ENCODE measurements at places on chromosomes 7 and 10. TPM values are rescaled to one million over a fixed set of nuclear protein-coding genes. Genes with fewer than 3 reads are reported as not detected.

Gene SAP25
- 102 TPM for total RNA-seq

Gene EBLN1
- not detected for total RNA-seq

Gene HOXA9
- not detected for total RNA-seq

Gene BAIAP2L1
- 0.44 TPM for total RNA-seq

Gene HOXA3
- total RNA-seq: not detected

Gene ASZ1
- not detected for total RNA-seq

Gene ARHGAP22
- not detected for total RNA-seq

Gene UTF1
- not detected for total RNA-seq

Gene FAM25G
- not detected for total RNA-seq

Gene ORAI2
- total RNA-seq: 33.6 TPM
